ENCODE measurements at places on chromosomes 3 and 15.

GRCh38 chr15:61743345-61743909 is 316.8 kb downstream of the VPS13C start:
- DNase-seq = no peak

GRCh38 chr3:58800940-58801339 is 134.4 kb upstream of the FAM3D start:
- no peak for DNase-seq

GRCh38 chr3:64489361-64490044 is 198.3 kb downstream of the ADAMTS9 start:
- DNase-seq = no peak

- no peak for DNase-seq
Measured at GRCh38 chr3:10280177-10280529, 12.6 kb downstream of the GHRL start.

GRCh38 chr15:90866161-90866715 is 2.1 kb upstream of the FURIN start:
- DNase-seq = no peak

DNA sequence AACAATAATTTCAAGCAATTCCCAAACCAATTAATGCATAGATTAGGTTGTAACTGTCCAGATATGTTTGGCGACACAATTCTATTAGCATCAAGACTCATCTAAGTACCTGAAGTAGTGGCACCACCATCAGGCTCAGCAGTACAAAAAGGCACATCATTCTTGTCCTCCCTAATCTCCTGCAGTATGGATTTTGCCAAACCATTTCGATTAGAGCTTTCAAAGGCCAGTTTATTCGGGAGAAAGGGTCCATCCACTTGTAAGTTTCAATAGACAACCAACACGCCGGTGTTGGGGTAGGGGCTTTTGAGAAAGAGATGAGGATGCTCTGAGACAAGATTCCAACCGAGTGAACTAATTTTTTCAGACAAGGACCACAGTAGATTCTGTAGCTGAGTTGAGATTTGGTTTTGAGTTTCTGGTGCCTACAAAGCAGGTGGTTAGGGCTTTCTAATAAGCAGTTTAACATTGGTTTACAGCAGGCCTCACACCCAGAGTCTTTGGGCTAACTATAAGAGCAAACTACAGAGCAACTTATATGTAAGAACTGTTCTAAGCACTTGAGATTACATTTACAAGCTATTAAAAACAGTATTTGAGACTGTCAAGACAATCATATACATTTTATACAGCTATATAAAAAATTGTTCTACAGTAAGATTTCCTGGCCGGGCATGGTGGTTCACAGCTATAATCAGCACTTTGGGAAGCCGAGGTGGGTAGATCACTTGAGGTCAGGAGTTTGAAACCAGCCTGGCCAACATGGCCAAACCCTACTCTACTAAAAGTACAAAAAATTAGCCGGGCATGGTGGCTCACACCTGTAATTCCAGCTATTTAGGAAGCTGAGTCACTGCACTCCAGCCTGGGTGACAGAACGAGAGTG is 4.5 kb downstream of the RPL22L1 start:
- no peak for DNase-seq
